ENCODE measurements at places on chromosomes 7 and 10.

GRCh38 chr7:77330169-77330882, 85.8 kb downstream of the GSAP start:
- DNase-seq, result peak; percentile 93

- no peak for DNase-seq
Measured at GRCh38 chr7:39461263-39461820, 104.9 kb upstream of the YAE1 start.

GRCh38 chr7:92973293-92973731, 136.9 kb upstream of the CDK6 start:
- DNase-seq, result no peak

DNA sequence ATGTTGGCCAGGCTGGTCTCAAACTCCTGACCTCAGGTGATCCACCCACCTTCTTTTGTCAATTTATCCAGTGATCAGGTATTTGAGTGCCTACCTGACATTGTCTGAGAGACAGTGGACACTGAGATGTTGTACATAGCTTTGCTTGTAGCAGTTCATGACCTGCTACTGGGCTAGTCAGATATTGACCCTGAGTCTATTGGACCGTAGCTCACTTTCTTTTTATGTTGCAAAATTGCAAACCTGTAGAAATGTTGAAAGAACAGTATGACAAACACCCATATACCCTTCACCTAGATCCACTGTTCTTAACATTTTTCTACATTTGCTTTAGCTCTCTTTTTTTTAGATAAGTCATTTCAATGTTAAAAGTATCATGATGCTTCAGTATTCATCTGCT, 410.4 kb upstream of the GALNT17 start:
- no peak for DNase-seq

GRCh38 chr7:51316262-51316665, 345 bp downstream of the COBL start:
- DNase-seq, result no peak

- DNase-seq, result no peak
Measured at GRCh38 chr10:130555411-130555750, 419.2 kb downstream of the GLRX3 start.

DNA sequence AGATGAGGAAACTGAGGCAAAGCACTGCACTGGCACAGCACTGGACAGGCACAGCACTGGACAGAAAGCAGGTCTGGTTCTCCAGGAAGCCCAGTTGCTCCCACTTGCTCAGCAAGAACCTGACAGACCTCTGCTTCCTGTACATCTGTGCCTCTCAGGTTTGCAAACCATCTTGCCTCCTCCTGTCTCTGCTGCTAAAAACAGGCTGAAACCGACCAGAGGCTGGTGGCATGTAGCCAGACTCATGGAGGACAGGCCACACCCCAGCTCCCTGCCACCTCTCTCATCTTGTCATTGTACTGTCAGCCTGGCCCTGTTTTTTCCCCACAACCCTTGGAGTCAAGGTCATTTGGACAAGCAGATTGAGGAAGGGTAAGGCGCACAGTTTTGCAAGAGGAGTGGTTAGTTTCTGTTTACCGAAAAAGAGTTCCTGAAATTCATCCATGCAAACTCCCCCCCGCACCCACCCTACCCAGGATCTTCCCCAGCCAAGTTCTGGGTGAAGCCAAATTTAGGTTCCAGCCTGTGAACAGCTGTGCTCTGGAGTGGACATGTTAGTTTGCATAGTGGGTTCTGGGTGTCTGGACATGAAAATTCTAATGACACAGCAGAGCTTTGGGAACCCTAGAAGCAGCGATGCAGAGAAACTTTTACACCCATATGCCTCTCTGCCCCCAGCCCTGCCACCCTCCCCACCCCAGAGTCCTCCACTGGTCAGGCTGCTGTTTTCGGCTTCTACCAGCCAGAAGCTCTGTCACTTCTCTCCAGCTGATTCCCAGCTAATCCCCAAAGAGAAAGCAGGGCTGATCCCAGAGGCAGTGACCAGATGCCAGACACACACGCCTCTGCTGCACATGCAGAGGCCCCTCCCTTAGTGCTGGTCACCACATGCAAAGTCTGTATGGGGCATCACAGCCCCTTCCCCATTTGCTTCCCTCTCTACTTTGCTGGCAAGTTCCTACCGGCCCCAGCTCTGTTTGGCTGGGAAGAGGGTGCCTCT, 8.5 kb upstream of the C10orf105 start:
- DNase-seq, result peak; percentile 93

DNA sequence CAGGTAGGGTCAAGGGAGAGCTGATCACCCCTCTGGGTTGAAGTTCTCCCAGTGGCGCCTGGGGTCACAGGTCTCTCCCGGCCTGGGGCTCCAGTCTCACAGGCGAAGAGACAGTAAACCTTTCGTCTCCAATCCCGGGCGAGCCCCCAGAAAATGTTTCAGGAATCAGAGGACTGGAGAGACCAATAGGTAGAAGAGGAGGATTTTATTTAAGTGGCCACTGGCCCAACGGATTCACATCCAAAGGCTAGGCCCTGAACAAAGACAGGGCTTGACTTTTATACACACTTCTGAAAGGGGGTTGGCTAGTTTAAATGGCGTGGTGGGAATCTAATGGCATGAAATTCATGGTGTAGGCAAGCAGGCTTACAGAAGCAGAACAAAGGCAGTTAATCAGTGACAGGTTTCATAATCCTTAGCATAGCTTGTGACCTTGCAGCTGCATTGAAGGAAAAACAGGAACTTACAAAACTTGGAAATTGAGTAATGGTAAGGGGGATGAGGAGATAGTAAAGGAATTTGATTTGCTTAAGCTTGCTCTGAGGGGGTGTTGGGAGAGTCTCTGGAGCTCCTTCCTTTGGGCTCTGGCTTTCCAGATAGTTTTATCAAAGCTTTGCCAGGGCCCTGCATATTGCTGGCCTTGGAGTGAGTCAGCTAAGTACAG, 105.5 kb downstream of the TRIM24 start:
- DNase-seq, result peak; percentile 96

DNA sequence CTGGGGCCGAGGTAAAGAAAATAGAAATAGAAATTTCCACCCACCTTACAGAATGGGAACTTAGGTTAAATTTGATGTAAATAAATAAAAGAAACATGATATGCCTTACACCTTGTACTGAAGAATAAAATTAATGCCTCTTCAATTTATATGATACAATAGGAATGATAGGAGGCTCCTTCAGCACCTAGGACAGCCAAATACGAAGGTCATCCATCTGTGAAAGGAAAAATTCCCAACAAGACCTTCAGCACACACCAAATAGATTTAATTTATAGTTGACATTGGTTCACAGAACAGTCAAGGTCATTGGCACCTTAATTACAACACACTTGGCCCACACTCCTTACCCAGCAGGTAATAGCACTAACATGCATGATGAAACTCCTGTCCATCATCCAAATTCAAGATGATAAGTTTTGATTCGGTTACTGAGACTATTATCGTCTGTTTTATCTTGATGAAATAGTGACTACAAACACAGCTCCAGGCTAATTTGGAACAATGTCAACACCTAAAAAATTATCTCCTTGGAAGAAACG, 250.9 kb downstream of the SNX13 start:
- DNase-seq, result no peak

GRCh38 chr7:116438267-116438666, 61.3 kb upstream of the CAV2 start:
- no peak for DNase-seq

DNA sequence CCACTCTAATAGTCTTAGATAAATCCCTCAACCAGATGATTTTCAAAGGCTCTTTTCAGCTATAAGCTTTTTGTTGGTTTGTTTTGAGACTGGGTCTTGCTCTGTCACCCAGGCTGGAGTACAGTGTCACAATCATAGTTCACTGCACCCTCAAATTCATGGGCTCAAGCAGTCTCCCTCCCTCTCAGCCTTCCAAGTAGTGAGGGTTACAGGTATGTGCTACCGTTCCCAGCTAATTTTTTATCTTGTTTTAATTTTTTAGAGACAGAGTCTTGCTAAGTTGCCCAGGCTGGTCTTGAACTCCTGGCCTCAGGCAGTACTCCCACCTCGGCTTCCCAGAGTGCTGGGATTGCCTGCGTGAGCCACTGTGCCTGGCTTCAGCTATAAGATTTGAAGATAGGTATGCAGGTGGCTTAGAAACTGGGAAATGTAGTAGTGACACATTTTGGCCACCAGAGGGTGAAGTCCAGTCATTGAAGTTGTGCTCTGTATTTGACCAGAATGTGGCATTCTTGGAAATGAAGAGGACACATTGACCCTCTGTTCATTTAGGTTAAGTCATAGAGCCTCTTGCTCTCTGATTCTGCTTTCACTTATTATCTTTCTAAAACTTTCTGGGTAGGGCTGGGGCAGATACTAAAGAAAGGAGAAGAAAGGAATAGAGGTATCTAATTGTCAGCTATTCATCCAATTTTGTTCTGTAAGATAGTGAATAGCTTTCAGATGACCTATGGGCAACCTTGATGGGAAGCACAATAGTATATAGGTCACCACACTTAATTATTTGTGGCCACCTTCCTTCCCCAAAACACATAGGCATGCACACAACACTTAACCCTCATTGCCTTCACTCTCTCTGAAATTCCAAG, 36.0 kb downstream of the R3HCC1L start:
- peak; percentile 23 for DNase-seq

GRCh38 chr10:34205452-34205851, 609.6 kb downstream of the PARD3 start:
- peak; percentile 85 for DNase-seq

DNA sequence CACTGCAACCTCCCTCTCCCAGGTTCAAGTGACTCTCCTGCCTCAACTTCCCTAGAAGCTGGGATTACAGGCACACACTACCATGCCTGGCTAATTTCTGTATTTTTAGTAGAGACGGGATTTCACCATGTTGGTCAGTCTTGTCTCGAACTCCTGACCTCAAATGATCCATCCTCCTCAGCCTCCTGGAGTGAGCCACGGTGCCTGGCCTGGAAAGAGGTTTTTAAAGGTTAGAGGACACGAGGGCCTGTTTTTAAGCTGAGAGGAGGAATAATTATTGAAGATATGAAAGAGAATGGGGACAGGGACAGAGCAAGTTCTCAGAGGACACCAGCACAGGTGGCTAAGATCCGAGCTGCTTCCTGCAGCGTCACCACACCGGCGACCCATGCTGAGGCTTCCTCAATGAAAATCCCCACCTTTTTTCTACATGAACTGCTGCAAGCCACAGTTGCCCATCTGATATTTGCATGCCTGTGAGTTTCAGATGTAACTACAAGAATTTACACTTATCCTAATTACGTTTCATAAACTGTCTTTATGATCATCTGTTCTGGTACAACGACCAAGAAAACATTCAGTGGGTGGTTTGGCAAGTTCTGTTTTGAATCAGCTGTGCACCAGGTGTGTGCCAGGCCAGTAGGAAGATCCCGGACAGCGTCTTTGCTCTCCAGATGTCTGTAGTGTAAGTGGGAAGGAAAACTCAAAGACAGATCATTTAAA, 76.0 kb downstream of the HIP1 start:
- DNase-seq, result no peak

DNA sequence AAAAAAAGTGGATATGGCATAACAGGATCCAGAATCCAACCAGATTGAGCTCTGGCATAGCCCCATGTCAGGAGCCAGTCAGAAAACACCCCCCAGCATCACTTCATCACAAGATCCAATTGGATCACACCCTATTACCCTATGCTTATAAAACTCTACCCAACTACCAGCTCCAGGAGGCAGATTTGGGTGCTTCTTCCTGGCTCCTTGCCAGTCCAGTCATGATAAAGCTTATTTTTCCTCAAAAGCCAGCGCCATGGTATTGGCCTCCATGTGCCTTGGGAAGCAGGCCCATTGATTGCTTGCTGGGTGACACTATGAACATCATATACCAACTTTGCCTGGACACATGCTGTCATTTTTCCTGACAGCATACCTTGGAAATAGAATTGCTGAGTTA, 281.4 kb upstream of the MKLN1 start:
- DNase-seq, result no peak

- DNase-seq, result no peak
Measured at GRCh38 chr10:21166557-21167287, 269.6 kb upstream of the NEBL start.

- no peak for DNase-seq
Measured at GRCh38 chr7:143511593-143512047, 33.9 kb downstream of the TAS2R41 start.

- DNase-seq, result peak; percentile 90
Measured at GRCh38 chr10:62900829-62901571, 84.8 kb upstream of the EGR2 start.

GRCh38 chr10:115998301-115998700, 274.7 kb downstream of the GFRA1 start:
- DNase-seq, result no peak

DNA sequence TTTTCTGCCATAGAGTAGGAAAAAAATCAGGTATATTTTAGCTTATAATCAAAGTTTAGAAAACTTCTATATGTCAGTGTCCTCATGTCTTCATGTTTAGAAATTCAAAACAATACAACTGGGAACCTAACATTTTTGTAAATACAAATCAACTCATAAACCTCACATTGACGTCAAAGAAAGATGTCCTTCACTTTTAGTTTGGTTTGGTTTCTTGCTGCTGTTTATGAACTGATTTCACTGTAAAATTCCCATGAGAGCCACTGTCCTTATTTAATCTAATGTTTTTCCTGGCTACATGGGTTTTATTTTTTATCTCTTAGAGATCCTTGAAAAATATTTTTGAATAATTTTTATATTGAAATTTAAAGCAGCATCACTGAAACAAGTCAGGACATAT, 208.4 kb downstream of the DYNC1I1 start:
- no peak for DNase-seq

DNA sequence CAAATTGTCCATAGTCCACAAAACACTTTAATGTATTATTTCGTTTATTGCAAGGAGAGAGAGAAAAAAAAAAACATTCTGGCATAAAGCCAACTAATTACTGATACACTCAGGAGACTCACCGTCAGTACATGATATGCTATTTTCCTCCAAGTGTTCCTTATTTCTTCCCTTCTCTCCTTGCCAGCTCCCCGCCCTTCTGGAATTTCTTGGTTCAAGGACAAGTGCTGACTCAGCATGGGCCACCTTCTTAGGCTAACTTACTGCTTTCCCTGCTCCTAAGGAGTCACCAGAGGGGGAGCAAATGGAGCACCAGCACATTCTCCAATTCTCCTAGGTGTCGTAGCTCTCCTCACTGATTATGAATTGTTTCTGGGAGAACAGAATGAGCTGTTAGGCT, 133.8 kb upstream of the HDAC9 start:
- no peak for DNase-seq

DNA sequence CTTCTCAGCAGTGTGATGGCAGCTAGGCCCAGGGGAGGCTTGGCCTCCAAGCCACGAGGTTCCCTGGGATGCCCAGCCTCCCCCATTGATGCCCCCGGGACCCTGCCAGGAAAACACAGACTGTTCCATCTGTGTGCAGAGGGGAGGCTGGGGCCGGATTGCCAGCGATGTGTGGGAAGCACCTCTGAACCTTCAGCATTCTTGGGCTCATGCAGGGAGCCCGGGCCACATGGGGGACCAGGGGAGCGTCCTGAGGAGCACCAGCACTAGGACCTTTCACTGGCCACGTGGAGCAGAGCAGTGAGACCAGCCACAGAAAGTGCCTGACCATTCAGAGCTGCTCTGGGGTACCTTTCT, 2.6 kb downstream of the IMPDH1 start:
- DNase-seq, result no peak

GRCh38 chr7:144011458-144012230, 11.5 kb downstream of the OR6B1 start:
- DNase-seq, result no peak

- no peak for DNase-seq
Measured at GRCh38 chr10:131249238-131249954, 62.1 kb downstream of the TCERG1L start.
